ENCODE measurements at places on chromosomes 3 and 15.

GRCh38 chr3:179949412-179949811, 87.3 kb downstream of the PEX5L start:
- DNase-seq, result no peak

DNA sequence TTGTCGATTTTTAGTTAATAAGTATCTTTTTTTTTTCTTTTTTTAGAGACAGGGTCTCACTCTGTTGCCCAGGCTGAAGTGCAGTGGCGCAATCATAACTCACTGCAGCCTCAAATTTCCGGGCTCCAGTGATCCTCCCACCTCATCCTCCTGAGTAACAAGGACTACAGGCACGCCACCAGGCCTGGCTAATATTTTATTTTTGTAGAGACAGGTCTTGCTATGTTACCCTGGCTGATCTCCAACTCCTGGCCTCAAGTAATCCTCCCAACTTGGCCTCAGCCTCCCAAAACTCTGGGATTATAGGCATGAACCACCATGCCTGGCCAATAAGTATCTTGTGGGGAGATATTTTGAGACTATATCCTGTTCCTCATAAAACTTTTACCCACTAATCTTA, 29.4 kb upstream of the ARID3B start:
- DNase-seq, result no peak

DNA sequence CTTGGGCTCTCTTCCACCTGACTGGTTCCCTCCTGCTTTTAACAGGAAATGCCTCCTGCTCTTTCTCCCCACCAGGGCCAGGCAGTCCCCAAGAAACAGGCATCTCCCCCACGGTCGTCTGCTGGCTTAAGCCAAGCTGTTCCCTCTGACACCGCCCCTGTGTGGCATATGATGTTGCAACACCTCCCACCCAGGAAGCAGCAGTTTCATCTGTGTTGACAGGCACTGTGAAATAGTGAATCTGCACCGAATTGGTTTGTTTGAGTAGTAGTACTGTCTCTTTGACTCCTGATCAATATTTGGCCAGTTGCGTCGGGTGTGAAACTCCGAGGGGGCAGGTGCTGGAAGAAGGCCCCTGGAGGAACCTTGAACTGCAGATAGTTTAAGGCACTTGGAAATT, 188.8 kb downstream of the FEZF2 start:
- no peak for DNase-seq

DNA sequence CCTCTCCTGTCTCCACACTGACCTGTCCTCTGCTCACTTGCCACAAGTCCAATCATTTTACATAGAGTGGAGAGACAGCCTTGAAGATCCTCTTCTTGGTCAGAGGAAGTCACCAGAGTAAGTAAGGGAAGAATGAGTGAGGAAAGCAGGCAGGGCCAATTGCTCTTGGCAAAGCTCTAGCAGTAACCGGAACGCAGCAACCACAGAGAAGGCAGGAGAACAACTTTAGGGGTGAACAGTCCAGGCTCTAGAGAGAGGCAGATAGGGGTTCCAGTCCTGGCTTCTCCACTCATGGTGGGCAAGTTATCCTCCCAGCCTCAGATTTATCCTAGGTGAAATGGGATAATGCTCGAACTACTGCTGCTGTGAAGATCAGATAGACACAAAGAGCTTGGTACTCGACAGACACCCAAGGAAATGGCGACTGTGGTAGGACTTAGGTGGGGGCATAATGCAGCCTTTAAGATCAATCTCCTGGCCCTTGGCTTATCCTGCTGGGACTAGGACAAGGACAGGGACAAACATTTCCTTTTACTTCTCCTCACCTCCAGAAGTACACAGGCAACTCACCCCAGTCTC, 1.2 kb upstream of the ADAMTSL3 start:
- no peak for DNase-seq

- no peak for DNase-seq
Measured at GRCh38 chr3:45741742-45742460, 52.7 kb downstream of the SACM1L start.

DNA sequence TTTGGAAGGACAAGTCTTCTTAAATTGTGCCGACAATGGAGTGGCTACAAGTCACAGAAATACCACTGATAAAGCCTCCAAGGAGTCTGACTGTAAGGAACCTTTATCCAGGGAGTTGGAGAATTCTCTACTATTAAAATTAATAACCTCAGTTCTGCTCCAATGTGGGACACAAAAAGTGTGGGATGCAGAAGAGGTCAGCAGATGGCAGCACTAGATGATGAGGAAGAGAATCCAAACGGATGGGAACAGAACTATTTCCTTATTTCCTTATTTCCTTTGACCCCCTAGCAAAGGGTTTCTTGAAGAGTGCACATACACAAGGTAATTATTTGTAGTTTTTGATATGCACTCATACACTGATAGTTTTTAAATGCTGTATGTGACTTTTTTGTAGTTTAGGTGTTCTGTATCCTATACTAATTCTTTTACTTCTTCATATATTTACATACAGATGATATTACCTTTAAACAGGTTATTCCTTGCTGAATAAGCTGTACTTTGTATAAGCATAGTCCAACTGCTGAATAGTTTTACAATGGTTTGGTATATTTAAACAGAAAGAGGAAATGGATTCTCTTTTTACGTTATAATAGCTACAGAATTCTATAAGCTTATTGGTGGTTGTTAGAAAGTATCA, 25.6 kb upstream of the NLGN1 start:
- DNase-seq, result peak; percentile 29

DNA sequence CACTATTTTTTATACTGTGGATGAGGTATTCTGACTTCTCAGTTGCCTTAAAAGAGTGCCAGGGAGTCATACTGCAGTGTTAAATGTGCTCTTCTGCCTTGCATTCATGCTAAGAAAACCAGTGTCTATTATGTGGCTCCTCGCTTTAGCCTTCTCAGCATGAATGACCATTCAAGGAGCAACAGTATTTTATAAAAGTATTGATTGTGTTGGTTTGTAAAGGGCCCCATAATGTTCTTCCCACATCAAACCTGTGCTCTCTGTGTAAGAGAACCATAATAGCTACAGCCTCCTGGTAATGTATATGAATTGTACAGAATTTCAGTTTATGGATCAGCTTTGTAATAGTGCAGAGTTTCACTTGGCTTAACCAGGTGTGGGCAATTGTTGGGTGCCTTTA, 316.4 kb downstream of the CNTN4 start:
- no peak for DNase-seq

DNA sequence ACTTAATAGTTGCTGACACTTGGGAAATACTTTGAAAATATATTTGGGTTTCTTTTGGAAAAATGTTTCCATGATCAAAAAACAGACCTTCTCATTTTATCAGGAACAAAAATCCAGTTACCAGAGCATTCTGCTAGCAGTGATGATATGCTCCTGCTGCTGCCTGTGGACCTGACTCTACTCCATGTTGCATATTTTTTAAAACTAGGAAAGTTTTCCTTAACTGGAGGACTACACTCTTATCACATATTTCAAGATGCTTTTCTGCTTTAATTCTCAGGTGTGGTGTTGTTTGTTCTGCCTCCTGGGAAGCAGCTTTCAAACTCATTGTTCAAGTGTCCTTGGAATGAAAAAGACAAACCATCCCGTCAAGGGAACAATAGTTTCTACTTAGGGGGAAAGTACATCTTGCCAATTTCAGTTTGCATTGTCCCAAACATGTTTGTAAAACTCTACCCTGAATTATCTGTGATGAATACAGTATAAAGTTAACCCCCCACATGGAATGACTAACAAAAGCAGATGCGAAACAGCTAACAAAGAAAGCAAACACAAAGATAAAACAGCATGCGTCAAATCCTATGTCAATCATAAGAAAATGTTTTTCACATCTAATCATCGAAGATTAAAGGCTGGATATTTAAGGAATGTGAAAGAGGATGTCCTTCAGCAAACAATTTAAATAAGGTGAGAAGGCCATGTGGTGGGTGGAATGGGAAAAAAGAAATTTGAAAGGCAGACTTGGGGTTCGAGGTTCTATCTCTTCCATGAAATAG, 40.1 kb upstream of the PSMD6 start:
- no peak for DNase-seq

DNA sequence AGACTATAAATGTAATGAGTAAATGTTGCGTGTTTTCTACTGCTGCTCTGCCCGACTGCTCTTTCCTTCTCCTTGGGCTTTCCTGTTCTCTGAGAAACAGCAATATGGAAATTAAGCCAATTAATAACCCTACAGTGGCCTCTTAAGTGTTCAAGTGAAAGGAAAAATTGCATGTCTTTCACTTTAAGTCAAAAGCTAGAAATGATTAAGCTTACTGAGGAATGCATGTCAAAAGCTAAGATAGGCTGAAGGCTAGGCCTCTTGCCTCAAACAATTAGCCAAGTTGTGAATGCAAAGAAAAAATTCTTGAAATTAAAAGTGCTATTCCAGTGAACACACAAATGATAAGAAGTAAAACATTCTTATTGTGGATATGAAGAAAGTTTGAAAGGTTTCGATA, 55.0 kb downstream of the ATP2C1 start:
- DNase-seq, result no peak

- no peak for DNase-seq
Measured at GRCh38 chr3:6521369-6522113, 339.4 kb upstream of the GRM7 start.

GRCh38 chr3:174737966-174738365, 121.2 kb upstream of the NAALADL2 start:
- DNase-seq, result no peak

DNA sequence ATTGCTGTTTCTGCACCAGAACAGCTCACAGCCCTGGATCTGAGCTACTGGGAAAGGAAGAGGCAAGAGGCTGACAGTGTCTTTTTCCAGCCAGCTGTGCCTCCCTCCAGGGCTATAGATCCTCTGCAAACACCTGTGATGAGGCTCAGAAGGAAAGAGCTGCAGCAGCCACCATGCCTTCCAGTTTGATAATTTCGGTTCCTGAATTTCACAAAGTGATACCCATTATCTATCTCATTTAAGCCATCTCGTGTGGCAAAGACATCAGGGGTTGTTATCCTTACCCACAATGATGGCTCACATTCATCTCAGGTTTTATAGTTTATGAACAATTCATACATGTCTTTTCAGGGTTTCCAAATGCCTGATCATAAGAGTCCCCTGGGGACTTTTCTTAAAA, 1.8 kb upstream of the LARP6 start:
- no peak for DNase-seq

DNA sequence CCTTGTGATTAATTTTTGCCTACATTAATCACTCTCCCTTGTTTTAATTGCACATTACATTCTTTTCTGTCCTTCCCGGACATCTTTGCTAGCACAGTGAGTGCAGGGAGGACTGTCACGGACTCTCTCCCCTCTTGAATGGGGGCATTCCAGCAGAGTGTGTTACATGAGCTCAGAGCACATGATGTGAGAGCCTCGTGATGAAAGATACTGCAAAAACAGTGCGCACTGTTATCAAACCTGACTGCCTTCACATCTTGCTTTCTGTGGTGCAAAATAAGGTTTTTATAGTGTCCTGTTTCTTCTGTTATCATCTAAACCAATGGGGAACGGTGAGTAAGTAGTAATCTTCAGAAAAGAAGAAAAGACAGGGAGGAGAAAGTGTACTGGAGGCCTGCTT, 167.5 kb downstream of the PGPEP1L start:
- DNase-seq, result no peak

GRCh38 chr3:149768704-149769103, 16.4 kb upstream of the COMMD2 start:
- DNase-seq, result no peak

- DNase-seq, result no peak
Measured at GRCh38 chr15:101148881-101149664, 102.8 kb downstream of the CHSY1 start.

DNA sequence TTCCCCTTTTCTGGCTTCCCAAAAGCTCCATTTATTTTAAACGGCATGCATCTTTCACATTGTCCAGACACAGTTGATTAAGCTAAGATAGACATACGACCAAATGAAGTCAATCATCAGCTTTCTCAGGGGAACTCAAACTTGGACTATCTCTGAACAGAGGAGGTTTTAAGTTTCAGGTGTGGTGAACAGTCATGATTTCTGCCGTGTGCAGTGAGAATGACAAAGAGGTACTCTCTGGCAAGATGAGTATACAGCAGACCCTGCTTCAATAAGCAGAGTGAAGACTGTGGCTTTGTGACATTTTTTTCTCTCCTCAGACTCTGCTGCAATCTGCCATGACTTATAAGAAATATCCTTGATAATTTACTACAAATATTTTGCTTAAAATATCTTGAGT, 307.7 kb downstream of the CNTN6 start:
- no peak for DNase-seq

- DNase-seq, result no peak
Measured at GRCh38 chr3:150291515-150291914, 116.6 kb upstream of the TSC22D2 start.

DNA sequence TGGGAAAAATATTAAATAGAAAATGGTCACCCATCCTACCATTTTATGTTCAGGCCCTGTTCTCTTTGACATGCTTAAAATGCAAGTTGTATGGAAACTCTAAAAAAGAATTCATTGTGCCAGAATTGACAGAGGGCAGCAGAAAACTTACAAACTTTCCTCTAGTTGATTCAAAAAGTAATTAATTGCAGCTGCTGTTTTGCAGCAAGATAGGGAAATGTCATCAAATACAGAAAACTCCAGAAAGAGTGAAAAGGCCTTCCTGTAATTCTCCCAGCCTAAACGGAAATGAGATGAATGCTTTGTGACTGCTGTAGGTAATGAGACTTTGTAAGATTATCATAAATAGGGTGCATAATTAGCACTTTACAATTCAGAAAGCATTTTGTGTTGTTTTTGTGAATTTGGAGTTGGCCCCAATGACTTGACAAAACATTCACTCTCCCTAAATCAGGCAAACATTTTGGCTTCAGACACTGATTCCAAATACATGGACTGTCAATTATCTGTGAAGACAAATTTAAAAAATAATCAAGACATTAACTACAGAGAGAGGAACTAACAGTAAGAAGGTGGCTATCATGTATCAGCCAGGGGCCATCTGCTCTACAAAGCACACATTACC, 861.8 kb downstream of the SQOR start:
- no peak for DNase-seq

GRCh38 chr3:160643994-160644393, 33.0 kb upstream of the ARL14 start:
- no peak for DNase-seq

DNA sequence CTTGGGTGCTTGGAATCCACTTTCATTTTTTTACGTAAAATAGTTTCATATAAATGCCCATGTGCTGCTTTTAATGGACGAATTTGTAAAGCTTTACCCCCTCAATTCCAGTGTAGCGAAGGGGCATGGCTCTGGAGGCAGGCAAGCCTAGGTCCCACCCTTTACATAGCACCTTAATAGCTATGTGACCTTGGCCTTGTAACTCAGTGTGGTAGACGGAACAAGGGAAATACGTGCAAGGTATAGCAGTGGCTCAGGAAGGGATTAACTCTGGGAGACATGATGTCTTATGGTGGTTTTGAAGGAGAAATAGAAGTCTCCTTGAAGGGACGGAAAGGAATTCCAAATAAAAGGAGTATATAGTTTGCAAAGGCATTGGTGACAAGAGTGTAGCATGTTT, 1.4 kb downstream of the SEC61A1 start:
- DNase-seq, result no peak
